NCI-H1105 (cell line): ENCODE measurements at places on chromosomes 12 and 14.
A peak's percentile ranks its signal among the peaks of the same experiment; 100 is the strongest.

- DNase-seq: no peak
Observed at GRCh38 chr12:11624116-11624515, 25.4 kb upstream of the ETV6 start.

DNA sequence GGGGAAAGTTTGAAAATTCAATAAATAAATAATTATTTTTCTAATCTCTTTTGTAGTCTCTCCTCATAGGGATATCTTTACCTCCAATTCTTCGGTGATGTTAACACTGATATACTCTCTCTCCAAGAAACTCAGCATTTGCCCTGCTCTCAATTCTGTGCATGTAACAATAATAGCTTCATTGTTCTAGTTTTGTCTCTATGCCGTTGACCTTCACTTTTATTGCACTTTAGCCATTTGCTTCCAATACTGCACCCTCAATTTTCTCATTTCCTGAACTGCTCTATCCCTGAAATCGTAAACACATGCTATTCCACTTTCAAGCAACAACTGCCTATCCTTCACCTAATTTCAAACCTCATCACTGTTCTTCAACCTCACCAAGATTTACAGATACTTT is 645.0 kb downstream of the C12orf50 start:
- no peak for DNase-seq

DNA sequence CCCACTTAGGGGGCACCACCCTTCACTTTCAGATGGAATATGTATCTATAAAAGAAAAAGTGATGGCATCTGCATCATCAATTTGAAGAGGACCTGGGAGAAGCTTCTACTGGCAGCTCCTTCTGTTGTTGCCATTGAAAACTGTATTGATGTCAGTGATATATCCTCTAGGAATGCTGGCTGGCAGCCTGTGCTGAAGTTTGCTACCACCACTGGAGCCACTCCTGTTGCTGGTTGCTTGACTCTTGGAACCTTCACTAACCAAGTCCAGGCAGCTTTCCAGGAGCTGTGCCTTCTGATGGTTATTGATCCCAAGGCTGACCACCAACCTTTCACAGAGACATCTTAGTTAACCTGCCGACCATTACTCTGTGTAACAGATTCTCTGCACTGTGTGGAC is 44.7 kb downstream of the RIMKLB start:
- no peak for DNase-seq

- DNase-seq: no peak
Observed at GRCh38 chr12:16636435-16637055, 30.6 kb upstream of the LMO3 start.

DNA sequence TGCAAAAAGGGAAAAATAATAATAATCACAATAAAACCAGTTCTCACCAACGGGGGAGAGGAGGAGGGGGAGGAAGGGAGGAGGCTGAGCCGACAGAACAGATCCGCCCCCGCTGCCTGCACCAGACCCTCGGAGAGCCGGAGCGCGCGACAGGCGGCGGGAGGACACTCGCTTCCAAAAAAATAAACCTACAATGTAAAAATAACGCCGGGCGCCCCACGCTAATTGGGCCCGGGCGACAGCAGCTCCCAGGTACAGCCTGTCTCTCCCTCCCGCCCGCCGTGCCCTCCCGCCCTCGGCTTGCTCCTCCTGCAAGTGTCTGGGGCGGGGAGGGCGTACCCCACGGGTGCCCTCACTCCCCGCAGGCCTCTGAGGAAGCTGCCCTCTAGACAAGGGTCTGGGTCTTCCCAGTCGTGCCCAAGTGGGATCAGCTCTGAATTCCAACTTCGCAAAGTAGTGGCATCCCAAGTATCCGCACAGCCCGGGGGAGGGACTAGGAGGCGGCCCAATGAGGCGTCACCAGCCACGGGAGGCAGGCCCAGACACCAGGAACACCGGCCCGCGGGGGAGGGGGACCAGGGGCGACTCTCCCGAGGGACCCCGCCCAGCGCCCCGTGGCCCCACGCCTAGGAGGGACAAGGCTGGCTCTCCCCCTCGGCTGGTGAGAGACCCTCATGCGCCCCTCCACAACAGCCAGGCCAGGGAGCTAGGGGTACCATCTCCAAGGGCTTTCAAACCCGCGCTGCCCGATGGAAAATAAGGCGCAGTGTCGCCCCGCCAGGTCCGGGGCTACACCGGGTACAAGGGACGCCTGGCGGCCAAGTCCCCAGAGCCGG is 1.0 kb downstream of the NCOR2 start:
- peak; percentile 53 for DNase-seq

DNA sequence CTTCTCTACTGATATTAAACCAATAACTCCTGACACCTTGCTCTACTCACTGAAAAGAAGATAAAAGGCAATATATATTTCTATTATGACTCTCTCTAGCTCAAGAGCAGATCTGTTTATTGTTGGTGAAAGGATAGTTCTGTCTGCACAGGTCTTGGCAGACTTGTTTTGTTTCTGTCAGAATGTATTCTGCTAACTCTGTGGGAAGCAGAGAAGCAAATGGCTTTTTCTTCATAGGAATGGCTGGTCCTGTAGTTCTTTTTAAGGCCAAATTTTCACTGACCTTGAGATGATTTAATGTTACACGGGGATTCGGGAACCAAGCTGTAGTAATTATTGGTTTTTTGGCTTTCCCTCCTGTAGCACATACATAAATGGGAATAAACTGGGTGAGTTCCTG is 512.1 kb downstream of the DIO2 start:
- DNase-seq: no peak

DNA sequence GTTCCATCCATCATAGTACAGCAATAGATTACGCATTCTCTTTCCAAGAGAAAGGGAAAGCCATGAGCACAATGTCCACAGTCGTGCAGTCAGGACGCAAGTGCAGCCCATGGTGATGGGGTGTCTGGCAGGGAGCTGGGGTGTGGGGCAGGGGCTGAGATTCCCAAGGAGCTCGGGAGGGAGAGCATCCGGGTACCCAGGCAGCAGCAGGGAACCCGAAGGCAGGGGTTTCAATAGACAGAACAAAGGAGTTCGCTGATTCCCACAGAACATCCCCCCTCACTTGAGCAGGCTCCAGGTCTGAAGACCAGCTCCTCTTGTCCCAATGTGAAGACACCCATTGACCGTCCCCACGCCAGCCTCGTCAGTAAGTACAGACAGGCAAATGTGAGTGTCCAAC is 13.5 kb downstream of the ANHX start:
- DNase-seq: no peak

DNA sequence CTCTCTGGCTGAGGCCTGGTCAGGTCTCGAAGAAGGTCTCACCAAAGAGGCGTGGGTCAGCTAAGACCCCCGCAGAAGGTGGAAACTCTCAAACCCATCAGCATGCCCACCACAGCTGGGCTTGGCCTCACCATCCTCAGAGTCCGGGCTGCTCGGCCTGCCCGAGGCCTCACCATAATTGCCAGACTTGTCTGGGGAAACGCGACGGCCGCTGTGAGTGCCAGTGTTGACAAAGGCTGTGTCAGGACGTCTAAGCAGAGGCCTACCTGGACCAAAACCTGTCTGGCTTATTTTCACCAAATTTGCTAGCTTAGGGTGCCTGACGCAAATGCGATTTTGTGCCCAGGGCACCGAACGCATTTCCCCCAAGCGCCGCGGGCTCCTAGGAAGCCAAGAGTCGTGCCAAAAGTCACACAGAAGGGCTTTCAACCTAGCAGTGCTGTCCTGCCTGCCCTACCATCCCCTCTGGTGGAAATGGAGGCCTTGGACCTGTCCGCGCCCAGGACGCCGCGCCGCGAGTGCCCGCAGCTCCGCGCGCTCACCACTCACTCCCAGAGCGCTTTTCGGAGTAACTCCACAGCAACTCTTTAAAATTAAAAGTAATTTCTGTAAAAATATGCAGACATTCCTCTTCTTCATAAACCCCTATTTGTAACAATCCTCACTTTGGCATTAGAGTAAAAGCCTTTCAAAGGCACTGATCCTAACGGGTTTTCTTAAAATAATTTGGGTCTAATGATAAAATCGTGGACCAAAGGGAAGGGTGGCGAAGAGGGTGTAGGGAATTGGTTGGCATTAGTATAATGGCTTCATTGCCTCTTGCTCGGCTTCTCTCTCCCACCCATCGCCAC is 1.2 kb upstream of the ALX1 start:
- DNase-seq: no peak

DNA sequence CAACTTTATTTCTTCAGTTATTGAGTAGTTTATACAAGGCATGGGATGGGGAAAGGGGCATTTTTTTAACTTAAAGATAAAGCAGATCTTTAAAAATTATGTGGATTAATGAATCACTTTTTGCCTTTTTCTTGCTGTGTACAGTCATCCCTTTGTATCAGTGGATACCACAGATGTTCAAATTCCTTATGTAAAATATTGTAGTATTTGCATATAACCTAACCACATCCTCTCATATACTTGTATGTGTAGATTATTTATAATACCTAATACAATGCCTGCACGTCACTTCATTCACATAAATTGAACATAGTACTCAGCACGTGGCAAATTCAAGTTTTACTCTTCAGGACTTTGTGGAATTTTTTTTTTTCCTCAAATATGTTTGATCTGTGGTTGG is 66.5 kb upstream of the MON2 start:
- DNase-seq: no peak

DNA sequence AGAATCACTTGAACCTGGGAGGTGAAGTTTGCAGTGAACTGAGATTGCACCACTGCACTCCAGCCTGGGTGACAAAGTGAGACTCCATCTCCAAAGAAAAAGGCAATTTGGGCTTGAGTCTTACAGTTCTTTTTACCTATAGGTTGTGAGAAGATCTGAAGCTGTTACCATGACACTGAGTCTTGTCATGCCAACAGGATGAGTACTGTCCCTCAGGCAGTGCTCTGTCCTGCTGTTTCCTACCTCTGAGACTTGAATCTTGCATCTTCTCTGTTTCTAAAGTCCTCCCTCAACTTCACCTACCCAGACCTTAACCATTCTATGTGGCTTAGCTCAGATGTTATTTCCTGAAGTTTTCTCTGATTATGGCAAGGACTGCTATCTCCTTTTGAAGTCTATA is 400.8 kb upstream of the PRICKLE1 start:
- no peak for DNase-seq

DNA sequence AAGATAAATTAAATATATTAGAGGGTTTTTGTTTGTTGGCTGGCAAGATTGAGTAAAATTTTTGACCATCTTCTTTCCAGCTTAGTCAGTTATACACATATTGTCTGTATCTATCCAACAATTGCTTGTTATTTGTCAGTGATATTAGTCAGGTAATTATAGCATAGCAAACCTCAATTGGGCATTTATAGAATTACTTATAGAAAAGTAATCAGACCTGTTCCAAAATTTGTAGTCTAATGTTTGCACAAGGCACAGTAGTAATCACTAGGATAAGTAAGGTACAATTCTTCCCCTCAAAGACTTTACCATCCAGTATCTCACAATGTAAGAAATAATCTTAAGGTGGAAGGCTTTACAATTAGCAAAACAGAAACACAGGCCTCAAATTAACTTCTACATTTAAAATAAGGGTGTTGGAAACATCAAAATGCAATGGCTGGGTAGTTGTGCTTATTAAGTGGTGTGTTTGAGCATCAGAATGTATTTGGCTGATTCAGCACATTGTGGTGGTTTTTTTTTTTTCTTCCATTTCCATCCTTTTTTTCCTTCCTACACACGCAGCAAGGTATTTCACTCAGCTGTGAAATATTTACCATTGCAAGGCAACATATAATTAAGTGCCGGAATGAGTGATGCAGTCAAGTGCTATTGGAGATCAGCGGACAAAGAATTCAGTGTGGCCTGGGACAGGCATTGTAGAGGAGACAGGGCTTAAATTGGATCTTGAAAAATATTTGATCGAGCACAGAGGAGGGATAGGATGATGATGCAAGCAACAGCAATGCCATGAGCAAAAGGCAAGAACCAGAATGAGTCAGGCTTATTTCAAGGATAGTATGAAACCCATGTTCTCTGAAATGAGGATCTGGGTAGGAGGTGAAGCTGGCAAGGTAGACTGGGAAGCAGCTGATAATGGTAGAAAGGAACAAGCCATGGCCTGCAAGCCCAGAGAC is 178.2 kb downstream of the AKAP6 start:
- DNase-seq: no peak

- DNase-seq: peak; percentile 29
Observed at GRCh38 chr12:50326590-50327284, 43.4 kb upstream of the LIMA1 start.

- peak; percentile 33 for DNase-seq
Observed at GRCh38 chr12:74021937-74022336, 515.7 kb upstream of the ATXN7L3B start.

- peak; percentile 91 for DNase-seq
Observed at GRCh38 chr14:37594238-37594970, 645 bp downstream of the FOXA1 start.

DNA sequence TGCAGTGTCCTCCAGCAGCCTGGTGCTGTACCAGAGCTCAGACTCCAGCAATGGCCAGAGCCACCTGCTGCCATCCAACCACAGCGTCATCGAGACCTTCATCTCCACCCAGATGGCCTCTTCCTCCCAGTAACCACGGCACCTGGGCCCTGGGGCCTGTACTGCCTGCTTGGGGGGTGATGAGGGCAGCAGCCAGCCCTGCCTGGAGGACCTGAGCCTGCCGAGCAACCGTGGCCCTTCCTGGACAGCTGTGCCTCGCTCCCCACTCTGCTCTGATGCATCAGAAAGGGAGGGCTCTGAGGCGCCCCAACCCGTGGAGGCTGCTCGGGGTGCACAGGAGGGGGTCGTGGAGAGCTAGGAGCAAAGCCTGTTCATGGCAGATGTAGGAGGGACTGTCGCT is 15.2 kb downstream of the C12orf43 start:
- DNase-seq: no peak

DNA sequence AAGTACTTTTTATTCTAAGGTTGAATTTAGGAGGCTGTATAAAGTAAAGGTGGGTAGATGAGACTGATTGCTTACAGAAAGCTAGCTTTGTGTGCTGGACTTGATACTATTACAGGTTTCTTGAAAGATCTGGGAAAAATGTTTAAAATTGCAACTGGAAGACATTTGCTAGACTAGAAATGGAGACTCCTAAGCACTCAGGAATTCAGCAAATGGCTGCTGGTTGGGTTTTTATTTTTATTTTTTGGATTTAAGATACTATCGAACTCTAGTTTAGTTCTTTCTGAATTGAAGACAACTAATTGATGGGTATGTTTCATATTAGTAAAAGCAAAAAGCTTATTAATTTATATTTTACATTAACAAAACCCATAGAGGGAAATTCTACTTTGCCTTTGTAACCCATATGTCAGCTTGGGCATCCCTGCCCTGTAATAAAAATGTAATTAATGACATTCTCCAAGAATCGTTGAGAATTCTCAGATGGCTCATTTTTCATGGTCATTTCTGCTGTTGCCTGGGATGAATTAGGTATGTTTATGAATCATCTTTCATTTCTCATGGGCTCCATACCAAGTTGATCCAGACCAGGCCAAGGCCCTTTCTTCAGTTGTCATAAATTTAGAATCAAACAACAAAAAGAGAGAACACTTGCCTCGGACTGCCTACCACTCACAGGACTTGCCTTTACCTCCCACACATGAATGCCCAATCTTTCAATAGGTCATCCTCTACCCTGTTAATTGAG is 102.1 kb downstream of the ERGIC2 start:
- DNase-seq: no peak

GRCh38 chr12:26195250-26195640 is at the start of gene SSPN:
Gene SSPN (plus strand): TSS chr12:26195573. CDS start chr12:26195673, 100 bp downstream.
- peak; percentile 81 for DNase-seq
